GF-D8 (cell line): ENCODE measurements at places on chromosomes 16 and 17.

- no peak for DNase-seq
Measured at GRCh38 chr17:10003705-10004104, 98.6 kb upstream of the RCVRN start.

GRCh38 chr17:61461586-61461966, 9.4 kb downstream of the TBX4 start:
- no peak for DNase-seq

GRCh38 chr17:3440451-3440850, 6.8 kb upstream of the OR1E2 start:
- no peak for DNase-seq

GRCh38 chr17:35614810-35615209, 27.7 kb downstream of the AP2B1 start:
- DNase-seq: no peak

GRCh38 chr17:62134397-62134796, 69.3 kb upstream of the MED13 start:
- DNase-seq: no peak

- peak; percentile 21 for DNase-seq
Measured at GRCh38 chr16:85675251-85675874, 13.4 kb downstream of the GINS2 start.

DNA sequence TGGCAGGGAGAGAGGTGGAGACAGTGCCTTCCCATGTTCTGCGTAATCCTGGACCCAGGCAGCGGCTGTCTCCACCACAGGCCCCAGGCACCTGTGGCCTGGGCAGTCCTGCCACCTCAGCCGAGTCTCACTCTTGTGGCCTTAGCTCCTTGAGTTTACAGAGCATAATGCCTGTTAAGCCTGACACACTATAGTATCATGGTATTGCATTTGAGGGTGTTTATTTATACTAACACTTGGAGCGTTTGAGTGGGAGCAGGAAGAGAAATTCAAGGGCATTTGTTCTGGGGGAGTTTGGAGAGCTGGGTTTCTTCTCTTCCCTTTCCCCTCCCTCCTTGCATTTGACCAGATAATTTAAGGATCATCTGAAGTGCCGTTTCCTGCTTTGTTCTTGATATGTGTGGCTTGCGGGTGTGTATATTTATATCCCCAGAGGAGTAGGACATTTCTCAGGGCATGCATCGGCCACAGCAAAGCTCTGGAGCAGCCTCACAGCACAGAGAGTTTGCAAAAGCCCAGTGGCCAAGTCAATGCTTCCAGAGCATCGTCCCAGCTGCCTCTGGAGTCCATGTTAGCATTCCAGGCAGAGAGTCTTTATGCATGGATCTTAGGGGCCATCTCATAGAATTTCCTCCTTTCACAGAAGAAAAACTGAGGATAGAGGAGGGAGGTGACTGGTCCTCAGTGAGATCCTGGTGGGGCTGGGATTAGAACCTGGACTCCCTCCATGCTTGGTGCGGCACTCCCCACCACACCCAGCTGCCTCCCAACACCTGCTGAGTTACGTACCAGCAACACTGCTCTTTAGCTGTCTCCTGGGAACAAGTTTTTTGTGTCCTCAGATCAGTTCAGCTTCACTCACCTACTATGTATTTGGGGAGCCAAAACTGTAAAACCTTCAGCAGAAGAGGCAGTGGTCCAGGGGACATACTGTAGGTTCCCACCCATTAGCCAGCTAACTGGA, 222.8 kb downstream of the CCDC182 start:
- DNase-seq: no peak

- DNase-seq: no peak
Measured at GRCh38 chr16:67039260-67040020, 10.5 kb downstream of the CBFB start.

DNA sequence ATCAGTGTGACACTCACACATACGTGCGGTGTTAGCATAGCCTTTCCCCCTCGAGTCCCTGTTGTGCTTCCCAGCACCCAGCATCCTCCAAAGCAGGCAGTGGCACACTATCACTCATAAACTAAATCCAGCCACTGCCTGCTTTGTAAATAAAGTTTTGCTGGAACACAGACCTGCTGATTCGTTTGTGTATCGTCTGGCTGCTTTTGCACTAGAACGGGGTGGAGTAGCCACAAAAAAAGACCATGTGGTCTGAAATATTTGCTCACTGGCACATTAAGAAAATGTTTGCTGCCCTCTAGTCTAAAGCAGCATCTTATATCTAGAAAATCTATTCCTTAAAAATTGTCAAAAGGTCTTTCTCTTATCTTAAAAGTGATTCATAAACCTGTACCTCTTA, 341.2 kb upstream of the ZFHX3 start:
- DNase-seq: no peak
